ENCODE measurements at places on chromosomes 12 and 14.
A peak's percentile ranks its signal among the peaks of the same experiment; 100 is the strongest.

- no peak for DNase-seq
Observed at GRCh38 chr12:122537021-122537420, 10.0 kb downstream of the KNTC1 start.

DNA sequence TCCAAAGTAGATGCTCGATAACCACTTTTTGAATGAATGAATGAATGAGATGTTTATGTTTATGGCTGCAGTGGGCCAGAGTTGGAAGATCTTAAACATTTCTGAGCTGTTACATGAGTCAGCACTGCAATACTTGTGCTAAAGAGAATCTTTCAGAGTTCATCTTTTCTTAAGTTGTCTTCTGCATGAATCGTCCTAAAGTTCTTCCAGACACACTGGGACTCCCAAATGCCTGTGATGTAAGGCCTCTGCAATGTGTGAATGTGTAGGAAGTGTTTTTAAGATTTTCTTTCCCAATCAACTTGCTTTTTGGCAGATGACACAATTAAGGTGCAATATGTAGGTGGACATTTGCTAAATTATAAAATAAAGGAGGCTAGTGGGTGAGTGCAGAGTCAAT, 50.3 kb upstream of the TRIM9 start:
- no peak for DNase-seq

DNA sequence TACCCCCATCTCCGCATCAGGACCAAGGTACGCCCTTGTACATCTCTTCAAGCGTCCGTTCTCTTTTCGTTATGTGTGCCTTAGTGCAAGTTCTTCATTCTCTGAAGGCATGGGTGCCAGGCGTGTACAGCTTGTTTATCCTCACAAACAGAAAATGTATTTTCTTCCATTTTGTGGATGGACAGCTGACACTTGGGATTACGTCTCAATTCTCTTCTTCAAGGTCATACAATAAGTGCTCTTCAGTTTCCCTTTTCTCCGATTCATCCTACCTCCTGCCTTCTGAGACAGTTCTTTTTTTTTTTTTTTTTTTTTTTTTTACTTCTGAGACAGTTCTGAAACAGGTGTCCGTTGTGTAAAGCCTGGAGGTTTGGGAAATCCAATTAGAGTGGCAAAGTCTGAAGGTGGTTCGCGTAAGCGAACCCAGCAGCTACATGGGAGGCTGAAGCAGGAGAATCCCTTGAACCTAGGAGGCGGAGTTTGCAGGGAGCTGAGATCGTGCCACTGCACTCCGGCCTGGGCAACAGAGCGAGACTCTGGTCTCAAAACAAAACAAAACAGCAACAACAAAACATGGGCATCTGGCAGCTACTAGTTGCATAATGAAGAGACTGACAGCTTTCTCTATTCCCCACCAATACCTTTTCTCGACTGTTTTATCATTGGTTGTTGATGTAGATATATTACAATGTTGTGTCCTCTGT, 734 bp downstream of the COX6A1 start:
- peak; percentile 28 for DNase-seq

GRCh38 chr12:51264297-51264696, 5.9 kb downstream of the SMAGP start:
- no peak for DNase-seq

DNA sequence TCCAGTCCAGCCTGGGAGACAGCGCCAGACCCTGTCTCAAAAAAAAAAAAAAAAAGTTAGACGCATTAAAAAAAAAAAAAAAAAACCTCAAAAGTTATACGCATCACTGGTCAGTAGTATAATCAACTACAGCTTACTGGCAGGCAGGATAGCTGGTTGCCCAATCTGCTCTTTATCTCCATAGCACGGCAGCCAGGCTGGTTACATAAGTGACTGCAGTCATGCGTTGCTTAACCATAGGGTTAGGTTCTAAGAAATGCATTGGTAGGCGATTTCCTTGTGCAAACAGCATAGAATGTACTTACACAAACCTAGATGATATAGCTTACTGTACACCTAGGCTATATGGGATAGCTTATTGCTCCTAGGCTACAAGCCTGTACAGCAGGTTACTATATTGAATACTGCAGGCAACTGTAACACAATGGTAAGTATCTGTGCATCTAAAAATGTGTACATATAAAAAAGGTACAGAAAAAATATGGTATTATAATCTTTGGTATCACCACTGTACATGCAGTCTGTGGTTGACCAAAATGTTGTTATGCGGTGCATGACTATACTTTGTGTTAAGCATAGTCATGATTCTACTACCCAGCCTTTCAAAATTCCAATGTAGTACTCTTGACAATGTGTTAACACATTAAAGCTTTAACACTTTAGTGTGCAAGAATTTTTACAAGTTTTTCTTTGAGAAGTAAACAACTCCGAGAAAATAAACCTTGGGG, 8.1 kb downstream of the L2HGDH start:
- no peak for DNase-seq

- peak; percentile 58 for DNase-seq
Observed at GRCh38 chr12:89856431-89856830, 147.8 kb upstream of the ATP2B1 start.

DNA sequence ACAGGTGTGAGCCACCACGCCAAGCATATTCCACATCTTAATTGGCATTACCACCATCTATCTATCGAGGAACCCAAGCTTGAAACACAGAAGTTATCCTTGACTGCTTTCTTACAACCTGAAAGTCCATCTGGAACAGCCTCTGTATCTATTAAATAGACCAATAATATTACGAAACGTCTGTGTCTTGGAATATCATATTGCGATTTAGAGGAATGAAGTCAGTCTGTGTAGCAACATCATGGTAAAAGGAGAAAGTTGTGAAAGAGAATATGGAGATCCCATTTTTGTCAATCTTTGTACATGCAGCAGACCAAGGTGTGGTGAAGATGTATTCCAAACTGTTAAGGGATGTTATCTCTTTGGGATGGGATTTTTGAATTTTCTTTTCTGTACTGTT, 25.8 kb upstream of the MAX start:
- no peak for DNase-seq

DNA sequence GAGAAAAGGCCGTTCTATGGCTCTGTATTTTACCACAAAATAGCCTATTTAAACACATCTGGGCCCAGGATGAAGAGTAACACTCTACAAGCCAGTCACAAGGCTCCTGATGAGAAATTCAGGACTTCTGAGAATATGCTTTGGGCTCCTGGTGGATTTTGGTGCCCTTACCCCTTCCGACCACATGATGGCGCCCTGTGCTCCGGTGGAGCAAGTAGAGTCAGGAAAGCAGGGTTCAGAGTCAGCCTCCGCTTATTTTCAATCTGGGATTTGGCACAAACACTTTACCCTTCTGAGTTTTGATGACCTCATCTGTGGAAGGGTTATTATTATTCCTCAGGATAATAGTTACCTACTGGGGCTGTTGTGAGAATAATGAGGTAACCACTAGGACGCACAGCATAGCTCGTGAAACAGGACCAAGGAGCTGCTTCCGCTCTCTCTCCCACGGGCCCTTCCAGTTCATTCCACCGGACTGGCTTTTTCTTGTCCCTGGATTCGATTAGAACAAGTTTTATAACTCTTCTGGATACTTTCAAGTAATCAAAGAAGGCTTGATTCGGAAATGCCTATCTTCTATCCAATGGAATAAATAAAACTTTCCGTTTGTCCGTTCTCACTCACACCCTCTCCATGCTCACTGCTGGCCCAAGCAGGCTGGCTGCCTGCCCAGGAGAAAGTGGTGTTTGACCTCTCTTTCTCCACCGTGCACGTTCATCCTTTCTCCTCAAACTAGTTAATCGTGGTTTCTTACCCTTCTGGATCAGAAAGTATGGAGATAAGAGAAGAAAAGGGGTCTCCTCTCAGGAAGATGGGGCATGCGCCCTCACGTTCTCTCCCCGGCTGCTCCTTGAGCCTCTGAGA, 104.6 kb downstream of the GALC start:
- DNase-seq, result no peak

- DNase-seq, result no peak
Observed at GRCh38 chr12:107277855-107278254, 184.5 kb upstream of the CRY1 start.

GRCh38 chr12:22562036-22563028, 18.0 kb upstream of the C2CD5 start:
- DNase-seq, result no peak

DNA sequence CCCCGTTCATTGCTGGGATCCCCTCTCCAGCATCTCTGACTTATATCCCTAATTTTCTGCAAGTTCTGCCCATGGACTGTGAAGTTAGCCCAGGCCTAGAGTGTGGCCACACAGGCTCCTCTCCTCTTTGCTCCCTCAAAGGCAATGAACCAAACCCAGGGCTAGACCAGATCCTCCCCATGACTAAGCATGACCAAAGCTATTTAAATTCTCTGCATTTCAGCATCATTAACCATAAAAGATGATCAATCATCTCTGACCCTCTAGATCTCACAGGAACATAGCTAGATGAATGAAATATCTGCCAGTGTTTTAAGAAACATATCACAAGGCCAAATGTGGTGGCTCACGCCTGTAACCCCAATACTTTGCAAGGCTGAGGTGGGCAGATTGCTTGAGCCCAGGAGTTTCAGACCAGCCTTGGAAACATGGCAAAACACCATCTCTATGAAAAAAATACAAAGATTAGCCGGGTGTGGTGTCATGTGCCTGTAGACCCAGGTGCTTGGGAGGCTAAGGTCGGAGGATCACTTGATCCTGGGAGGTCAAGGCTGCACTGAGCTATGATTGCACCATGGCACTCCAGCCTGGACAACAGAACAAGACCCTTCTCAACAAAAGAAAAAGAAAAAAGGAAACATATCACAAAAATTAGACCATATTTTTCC, 2.2 kb upstream of the KRT3 start:
- no peak for DNase-seq

- DNase-seq, result no peak
Observed at GRCh38 chr12:19643635-19644034, 204.3 kb downstream of the AEBP2 start.

- DNase-seq, result no peak
Observed at GRCh38 chr14:55756557-55756956, 176.6 kb downstream of the KTN1 start.

DNA sequence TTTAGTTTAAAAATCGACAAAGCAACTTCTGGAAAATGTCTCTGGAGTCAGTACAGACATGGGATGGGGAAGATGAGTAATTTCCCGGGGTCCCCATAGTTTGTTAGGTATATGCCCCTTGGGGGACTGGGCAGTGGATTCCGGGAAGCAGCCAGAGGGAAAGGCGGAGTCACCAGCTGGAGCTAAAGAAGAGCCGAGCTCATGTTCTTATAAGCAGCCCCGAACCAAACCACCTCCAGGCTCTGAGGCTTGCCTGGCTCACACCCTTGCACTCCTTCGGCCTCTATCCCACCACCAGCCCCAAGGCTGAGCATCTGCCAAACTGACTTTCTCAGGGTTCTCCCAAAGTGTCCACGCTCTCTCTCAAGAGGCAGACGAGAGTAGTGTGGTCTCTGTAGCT, 117.8 kb downstream of the PAH start:
- DNase-seq, result no peak

DNA sequence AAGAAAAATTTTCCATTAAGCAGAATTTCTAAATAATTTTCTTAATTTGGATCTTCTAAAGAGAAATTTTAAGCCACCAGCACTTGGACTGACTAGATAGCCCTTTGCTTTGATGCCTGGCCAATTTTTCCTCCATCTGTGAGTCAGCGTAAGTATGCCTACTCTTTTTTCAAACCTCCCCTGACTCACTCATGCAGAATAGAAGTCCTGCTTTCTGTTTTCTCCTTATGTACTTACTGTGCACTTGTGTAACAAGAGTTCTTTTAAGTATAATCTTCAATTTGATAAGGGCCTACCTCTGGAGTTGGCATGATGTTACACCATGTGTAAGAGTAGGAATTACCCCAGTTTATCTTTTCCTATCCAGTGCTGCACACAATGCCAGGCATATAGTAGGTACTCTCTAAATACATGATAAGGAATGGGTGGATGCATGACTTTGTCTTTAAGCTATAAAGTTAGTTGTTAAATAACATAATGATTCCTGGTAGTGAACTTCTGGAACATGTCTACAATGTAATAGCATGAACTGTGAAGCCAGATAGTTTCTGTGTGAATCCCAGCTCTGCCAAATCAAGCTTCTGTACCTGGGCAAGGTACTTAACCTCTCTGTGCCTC, 329.6 kb downstream of the TMTC2 start:
- no peak for DNase-seq

- DNase-seq, result no peak
Observed at GRCh38 chr12:115802767-115803166, 474.7 kb downstream of the MED13L start.

DNA sequence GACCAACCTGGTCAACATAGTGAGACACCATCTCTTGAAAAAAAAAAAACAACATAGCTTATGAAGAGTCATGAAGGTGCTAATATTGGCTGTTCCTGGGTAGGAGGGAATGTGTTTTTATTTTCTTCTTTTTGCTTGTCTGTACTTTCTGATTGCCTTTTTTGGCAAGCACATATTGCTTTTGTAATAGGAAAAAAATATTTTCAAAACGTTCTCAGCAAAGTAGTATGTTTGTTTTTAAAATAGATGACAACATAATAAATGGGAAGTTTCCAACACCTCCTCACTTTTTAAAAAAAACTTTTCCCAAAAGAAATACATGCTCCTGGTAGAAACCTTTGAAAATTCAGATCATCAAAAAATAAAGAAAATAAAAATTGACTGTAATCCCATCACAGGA, 20.9 kb downstream of the FOS start:
- no peak for DNase-seq

- DNase-seq, result peak; percentile 68
Observed at GRCh38 chr14:72521045-72521444, 372.9 kb downstream of the DPF3 start.

DNA sequence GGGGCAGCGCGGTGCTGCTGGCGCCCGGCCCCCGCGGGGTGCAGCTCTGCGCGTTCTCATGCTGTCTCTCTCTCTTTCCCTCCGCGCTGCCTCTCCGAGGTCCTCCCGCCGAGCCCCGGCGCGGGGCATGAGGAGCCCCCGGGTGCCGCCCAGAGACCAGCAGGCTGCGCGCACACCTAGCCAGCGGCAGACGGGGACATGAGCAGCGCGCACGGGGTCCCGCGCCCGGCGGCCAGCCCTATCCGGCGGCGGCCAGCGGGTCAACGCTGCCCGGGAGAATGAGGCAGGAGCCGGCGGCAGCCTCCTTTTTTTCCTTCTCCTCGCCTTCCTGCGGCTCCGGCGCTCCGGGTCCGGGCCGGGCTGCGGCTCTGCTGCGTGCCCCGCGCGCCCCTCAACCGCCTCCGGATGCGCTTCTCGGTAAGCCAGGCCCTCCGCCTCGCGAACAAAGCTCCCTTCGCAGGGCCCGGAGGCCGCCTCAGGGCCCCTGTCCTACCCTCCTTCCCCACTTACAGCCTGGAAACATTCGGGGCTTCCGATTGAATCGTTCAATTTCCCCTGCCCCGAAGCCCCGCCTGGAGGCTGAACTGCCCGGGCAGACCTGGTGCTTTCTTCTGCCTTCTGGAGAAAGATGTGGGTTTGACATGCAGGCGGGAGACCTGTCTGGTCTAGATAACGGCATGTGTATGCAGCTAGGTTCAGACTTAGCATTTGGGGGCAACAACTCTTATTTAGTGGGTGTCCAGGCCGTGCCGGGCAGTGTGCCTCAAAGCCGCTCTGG, at the start of gene TUNAR:
Gene TUNAR, plus strand, starts transcription at position 72 of the 778 bp plus-strand sequence.
- no peak for DNase-seq

GRCh38 chr12:23950775-23951451, 1.4 kb upstream of the SOX5 start:
- no peak for DNase-seq

- DNase-seq, result no peak
Observed at GRCh38 chr14:70643967-70644366, 2.3 kb downstream of the TTC9 start.
